ENCODE measurements at places on chromosomes 5 and 9. TPM values are rescaled to one million over a fixed set of nuclear protein-coding genes. Genes with fewer than 3 reads are reported as not detected.

GRCh38 chr9:3514786-3515185 lies 11.0 kb downstream of the RFX3 start:
- H3K4me1 ChIP-seq = no peaks in the 10 kb centered on the region
- no peak overlapping the region for H3K4me3 ChIP-seq
- no peak for DNase-seq
- H3K27ac ChIP-seq = no peak overlapping the region
- H3K27me3 ChIP-seq = no peaks in the 10 kb centered on the region

The ARID3C gene
- total RNA-seq = 2.1 TPM

The TMEM267 gene
- 6.9 TPM for total RNA-seq

- no peaks in the 10 kb centered on the region for H3K27me3 ChIP-seq
- H3K4me3 ChIP-seq = no peak overlapping the region
- no peaks in the 10 kb centered on the region for H3K4me1 ChIP-seq
- no peak for DNase-seq
- no peak overlapping the region for H3K27ac ChIP-seq
- H3K36me3 ChIP-seq = no peaks in the 10 kb centered on the region
Measured at GRCh38 chr5:102278231-102278630, 17.9 kb downstream of the SLCO4C1 start.

The LMBRD2 gene
- total RNA-seq = 15.1 TPM

- H3K4me1 ChIP-seq = no peaks in the 10 kb centered on the region
- peak; percentile 93 for DNase-seq
- H3K27me3 ChIP-seq = peaks cover 10% of the 10 kb centered on the region
- peak within 1 kb of the TSS; percentile 79 for H3K27ac ChIP-seq
- no peaks in the 10 kb centered on the region for H3K36me3 ChIP-seq
Measured at GRCh38 chr9:124771021-124771866, at the start of gene NR6A1. Gene NR6A1 (minus strand): TSS chr9:124771311.

The SURF6 gene
- total RNA-seq = 28.9 TPM

- H3K4me3 ChIP-seq = no peak overlapping the region
- no peak overlapping the region for H3K27ac ChIP-seq
- H3K27me3 ChIP-seq = no peaks in the 10 kb centered on the region
- no peak for DNase-seq
- no peaks in the 10 kb centered on the region for H3K36me3 ChIP-seq
Measured at GRCh38 chr5:16674750-16675149, 58.0 kb upstream of the RETREG1 start.

All from tibial nerve (tissue), 4 donors.